IMR-90 (cell line): ENCODE measurements at places on chromosomes 3 and 15.

DNA sequence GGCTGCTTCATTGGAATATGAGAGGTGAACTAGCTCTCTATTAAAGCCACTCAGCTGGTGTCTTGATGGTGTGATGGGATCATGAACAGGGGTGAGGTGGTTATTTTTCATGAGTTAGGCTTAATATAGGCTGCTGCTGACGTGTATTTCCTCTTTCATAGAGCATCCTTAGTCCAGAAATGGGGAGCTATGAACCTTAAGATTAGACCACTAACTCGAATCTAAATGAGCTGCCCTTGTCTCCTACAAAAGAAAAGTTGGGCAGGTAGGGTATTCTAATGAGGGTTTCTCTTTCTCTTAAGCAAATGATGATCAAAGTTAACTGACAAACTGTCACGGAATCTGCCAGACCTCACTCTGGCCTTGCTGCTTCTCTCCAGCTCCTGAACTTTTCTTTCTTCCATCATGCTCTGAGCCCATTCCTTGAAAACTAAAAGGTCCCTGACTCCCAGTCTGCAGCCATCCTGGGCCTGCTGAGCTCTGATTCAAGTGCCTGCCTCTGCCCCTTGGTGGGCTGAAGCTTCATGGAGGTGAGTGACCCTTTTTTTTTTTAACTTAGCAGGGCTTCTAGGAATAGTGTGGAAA lies at the start of gene TRIM69:
TSS of gene TRIM69 (plus strand) at position 348 of the 585 bp plus-strand sequence. CDS start at position 525, 177 bp downstream.
- DNase-seq: no peak
- H3K4me3 ChIP-seq: no peak within 1 kb of the TSS
- no peak within 1 kb of the TSS for H3K27ac ChIP-seq
- no peaks in the 10 kb centered on the region for H3K27me3 ChIP-seq
- H3K4me1 ChIP-seq: peaks cover 6% of the 10 kb centered on the region

DNA sequence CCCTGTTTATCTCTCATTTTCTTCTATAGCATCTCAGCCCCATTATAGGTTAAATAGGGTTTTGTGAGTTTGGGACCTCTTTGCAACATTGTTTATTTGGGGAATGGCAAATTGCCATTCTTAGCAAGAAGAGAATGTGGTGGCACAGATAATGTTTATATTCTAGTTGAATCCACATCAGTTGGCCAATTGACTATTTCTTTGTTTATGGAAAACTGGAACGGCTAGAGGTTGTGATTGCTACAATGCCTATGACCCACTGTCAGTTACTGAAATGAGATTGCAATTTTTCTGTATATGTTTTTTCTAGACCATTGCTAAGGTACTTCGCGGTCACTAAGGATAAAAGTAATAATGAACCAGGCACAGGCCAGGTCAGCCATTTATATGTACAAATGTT lies 44.6 kb upstream of the CFAP20DC start:
- no peak for DNase-seq
- H3K27ac ChIP-seq: no peak overlapping the region
- no peaks in the 10 kb centered on the region for H3K36me3 ChIP-seq
- H3K4me3 ChIP-seq: no peak overlapping the region
- no peaks in the 10 kb centered on the region for H3K27me3 ChIP-seq

GRCh38 chr3:113741086-113741485 lies 5.0 kb downstream of the NAA50 start:
- no peak for DNase-seq
- H3K4me1 ChIP-seq: peaks cover 8% of the 10 kb centered on the region
- H3K27ac ChIP-seq: no peak overlapping the region
- no peak overlapping the region for H3K4me3 ChIP-seq
- H3K27me3 ChIP-seq: no peaks in the 10 kb centered on the region

DNA sequence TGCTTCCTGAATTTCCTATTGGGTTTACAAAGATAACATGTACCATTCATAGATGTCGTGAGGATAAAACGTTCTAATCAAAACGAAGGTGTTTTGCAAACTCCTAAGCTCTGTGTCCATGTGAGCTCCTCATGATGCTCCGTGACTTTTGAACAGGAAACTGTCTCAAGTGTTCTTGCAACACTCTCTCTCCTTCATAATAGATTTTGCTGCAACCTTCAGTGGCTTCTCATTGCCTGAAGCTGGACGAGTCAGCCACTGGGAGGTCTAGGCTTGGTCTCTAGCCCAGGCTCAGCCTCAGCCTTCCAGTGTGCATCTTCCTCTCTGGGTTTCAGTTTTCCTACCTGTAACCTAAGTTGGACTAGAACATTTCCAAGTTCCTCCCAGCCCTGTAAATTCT lies 18.7 kb upstream of the BCL2A1 start:
- no peaks in the 10 kb centered on the region for H3K4me1 ChIP-seq
- no peaks in the 10 kb centered on the region; the same call in 1 of the 2 replicates for H3K27me3 ChIP-seq
- H3K36me3 ChIP-seq: no peaks in the 10 kb centered on the region
- peak; percentile 49 for DNase-seq
- H3K4me3 ChIP-seq: no peak overlapping the region

- H3K36me3 ChIP-seq: no peaks in the 10 kb centered on the region
- H3K27ac ChIP-seq: no peak overlapping the region
- peaks cover 5% of the 10 kb centered on the region; the same call in 1 of the 2 replicates for H3K4me1 ChIP-seq
- peaks cover 21% of the 10 kb centered on the region for H3K27me3 ChIP-seq
- DNase-seq: no peak
Measured at GRCh38 chr3:184656458-184656828, 55.4 kb downstream of the MAGEF1 start.

GRCh38 chr15:72858205-72858604 lies 74.6 kb upstream of the ADPGK start:
- no peak for DNase-seq
- H3K4me3 ChIP-seq: no peak overlapping the region
- no peaks in the 10 kb centered on the region for H3K36me3 ChIP-seq
- H3K4me1 ChIP-seq: no peaks in the 10 kb centered on the region
- peaks cover 13% of the 10 kb centered on the region for H3K27me3 ChIP-seq

GRCh38 chr15:70741677-70742293 lies 21.6 kb downstream of the UACA start:
- H3K27me3 ChIP-seq: no peaks in the 10 kb centered on the region
- no peak overlapping the region for H3K4me3 ChIP-seq
- H3K4me1 ChIP-seq: peaks cover 7% of the 10 kb centered on the region
- no peaks in the 10 kb centered on the region; the same call in 1 of the 2 replicates for H3K36me3 ChIP-seq
- no peak overlapping the region for H3K27ac ChIP-seq
- DNase-seq: peak; percentile 65

GRCh38 chr3:71956069-71956340 lies 171.1 kb upstream of the PROK2 start:
- H3K27me3 ChIP-seq: peaks cover 15% of the 10 kb centered on the region
- DNase-seq: no peak
- H3K4me1 ChIP-seq: no peaks in the 10 kb centered on the region
- no peak overlapping the region for H3K4me3 ChIP-seq
- H3K36me3 ChIP-seq: no peaks in the 10 kb centered on the region
- H3K27ac ChIP-seq: no peak overlapping the region

GRCh38 chr15:76752549-76752948 lies 152.6 kb downstream of the SCAPER start:
- no peak overlapping the region for H3K27ac ChIP-seq
- H3K4me1 ChIP-seq: no peaks in the 10 kb centered on the region
- H3K36me3 ChIP-seq: 0 out of 2 replicates have a peak, but pooled peaks cover 1% of the 10 kb centered on the region
- H3K27me3 ChIP-seq: no peaks in the 10 kb centered on the region

GRCh38 chr15:77564341-77564740 lies 68.4 kb downstream of the LINGO1 start:
- no peak for DNase-seq
- H3K27ac ChIP-seq: no peak overlapping the region
- peaks cover 31% of the 10 kb centered on the region for H3K27me3 ChIP-seq
- H3K36me3 ChIP-seq: no peaks in the 10 kb centered on the region

GRCh38 chr3:32882189-32882588 lies 64.4 kb downstream of the TRIM71 start:
- peaks cover 21% of the 10 kb centered on the region for H3K27me3 ChIP-seq
- no peaks in the 10 kb centered on the region for H3K4me1 ChIP-seq
- no peak overlapping the region for H3K27ac ChIP-seq
- H3K36me3 ChIP-seq: no peaks in the 10 kb centered on the region
- H3K4me3 ChIP-seq: no peak overlapping the region
- no peak for DNase-seq

GRCh38 chr15:44219073-44219472 lies 24.0 kb upstream of the FRMD5 start:
- H3K4me1 ChIP-seq: 0 out of 2 replicates have a peak, but pooled peaks cover 2% of the 10 kb centered on the region
- H3K27ac ChIP-seq: no peak overlapping the region
- H3K36me3 ChIP-seq: no peaks in the 10 kb centered on the region
- no peaks in the 10 kb centered on the region for H3K27me3 ChIP-seq

- H3K4me3 ChIP-seq: no peak overlapping the region
- H3K27me3 ChIP-seq: peaks cover 9% of the 10 kb centered on the region
- no peaks in the 10 kb centered on the region for H3K4me1 ChIP-seq
- no peak for DNase-seq
- H3K36me3 ChIP-seq: no peaks in the 10 kb centered on the region
- no peak overlapping the region for H3K27ac ChIP-seq
Measured at GRCh38 chr3:138461896-138462295, 27.5 kb downstream of the ESYT3 start.

GRCh38 chr3:53750253-53751210 lies 95.7 kb downstream of the CHDH start:
- H3K27me3 ChIP-seq: no peaks in the 10 kb centered on the region; the same call in 1 of the 2 replicates
- H3K4me3 ChIP-seq: no peak overlapping the region
- no peaks in the 10 kb centered on the region for H3K4me1 ChIP-seq

GRCh38 chr3:177589911-177590381 lies 392.7 kb upstream of the TBL1XR1 start:
- peaks cover 11% of the 10 kb centered on the region; the same call in 1 of the 2 replicates for H3K4me1 ChIP-seq
- H3K27me3 ChIP-seq: no peaks in the 10 kb centered on the region
- DNase-seq: peak; percentile 93
- H3K27ac ChIP-seq: no peak overlapping the region

GRCh38 chr3:154794391-154794790 lies 285.7 kb upstream of the MME start:
- H3K4me3 ChIP-seq: no peak overlapping the region
- peaks cover 7% of the 10 kb centered on the region for H3K4me1 ChIP-seq
- no peak for DNase-seq
- H3K27me3 ChIP-seq: no peaks in the 10 kb centered on the region
- H3K27ac ChIP-seq: no peak overlapping the region; the same call in 1 of the 2 replicates

- no peak overlapping the region for H3K4me3 ChIP-seq
- peaks cover 23% of the 10 kb centered on the region for H3K36me3 ChIP-seq
- H3K27me3 ChIP-seq: no peaks in the 10 kb centered on the region
- H3K27ac ChIP-seq: no peak overlapping the region
Measured at GRCh38 chr15:77464129-77464865, 43.6 kb downstream of the HMG20A start.

GRCh38 chr3:127387556-127388153 lies 99.8 kb upstream of the PRR20G start:
- H3K4me3 ChIP-seq: no peak overlapping the region
- H3K4me1 ChIP-seq: no peaks in the 10 kb centered on the region
- H3K27ac ChIP-seq: no peak overlapping the region
- no peaks in the 10 kb centered on the region for H3K36me3 ChIP-seq

GRCh38 chr3:99780749-99781148 lies 36.9 kb upstream of the CMSS1 start:
- no peaks in the 10 kb centered on the region; the same call in 1 of the 2 replicates for H3K36me3 ChIP-seq
- H3K4me3 ChIP-seq: no peak overlapping the region
- no peak for DNase-seq
- H3K27me3 ChIP-seq: no peaks in the 10 kb centered on the region

GRCh38 chr3:150317469-150317868 lies 90.6 kb upstream of the TSC22D2 start:
- H3K4me1 ChIP-seq: peaks cover 7% of the 10 kb centered on the region
- no peaks in the 10 kb centered on the region for H3K27me3 ChIP-seq
- no peak for DNase-seq
- no peak overlapping the region for H3K4me3 ChIP-seq

DNA sequence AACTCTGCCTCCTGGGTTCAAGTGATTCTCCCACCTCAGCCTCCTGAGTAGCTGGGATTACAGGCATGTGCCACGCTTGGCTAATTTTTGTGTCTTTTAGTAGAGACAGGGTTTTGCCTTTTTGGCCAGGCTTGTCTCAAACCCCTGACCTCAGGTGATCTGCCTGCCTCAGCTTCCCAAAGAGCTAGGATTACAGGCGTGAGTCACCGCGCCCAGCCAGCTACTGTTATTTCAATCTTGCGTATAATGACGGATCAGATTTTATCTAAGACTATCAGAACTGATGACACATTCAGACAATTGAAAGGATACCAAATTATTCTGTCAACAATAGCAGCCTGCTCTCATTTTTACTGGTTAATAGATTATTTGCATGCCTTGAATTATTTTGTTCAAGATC lies 612.2 kb downstream of the ZIC1 start:
- no peaks in the 10 kb centered on the region for H3K36me3 ChIP-seq
- DNase-seq: no peak
- no peak overlapping the region for H3K27ac ChIP-seq
- H3K4me1 ChIP-seq: no peaks in the 10 kb centered on the region
- H3K27me3 ChIP-seq: no peaks in the 10 kb centered on the region
- H3K4me3 ChIP-seq: no peak overlapping the region

DNA sequence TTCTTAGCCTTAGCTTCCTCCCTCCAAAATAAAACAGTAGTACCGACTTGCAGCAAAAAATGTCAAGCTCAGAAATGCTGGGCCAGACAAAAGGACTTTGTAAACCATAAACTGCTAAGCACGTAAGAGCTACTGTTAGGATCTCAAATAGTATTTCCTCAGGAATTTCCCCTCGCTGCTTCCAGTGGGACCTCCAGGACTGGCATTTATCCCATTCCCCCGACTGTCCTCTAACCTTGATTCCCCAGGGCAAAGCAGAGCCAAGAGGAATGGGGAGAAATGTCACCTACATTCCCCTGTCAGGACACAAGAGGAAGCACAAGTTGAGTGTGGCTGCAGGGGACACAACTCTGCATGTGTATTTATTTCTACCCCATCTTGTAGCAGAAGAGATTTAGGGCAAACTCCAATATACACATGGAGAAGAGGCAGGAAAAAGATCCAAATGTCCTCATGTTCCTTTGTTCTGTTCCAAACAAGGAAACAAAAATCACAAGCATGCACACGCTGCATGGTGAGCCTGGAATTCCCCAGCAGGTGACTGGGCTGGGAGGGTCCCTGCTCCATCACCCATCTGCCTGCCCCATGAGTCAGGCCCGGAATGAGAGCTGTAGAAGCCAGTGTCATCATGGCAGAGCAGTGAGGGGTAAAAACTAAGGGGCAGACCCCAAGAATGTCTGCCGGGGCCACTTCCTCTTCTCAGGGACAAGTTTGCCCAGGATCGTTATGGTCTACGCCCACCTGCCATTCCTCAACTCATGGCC lies 4.2 kb downstream of the STOML1 start:
- H3K27me3 ChIP-seq: no peaks in the 10 kb centered on the region
- H3K27ac ChIP-seq: no peak overlapping the region
- DNase-seq: peak; percentile 71
- peaks cover 46% of the 10 kb centered on the region for H3K4me1 ChIP-seq
- H3K36me3 ChIP-seq: no peaks in the 10 kb centered on the region
- H3K4me3 ChIP-seq: no peak overlapping the region

- H3K27ac ChIP-seq: no peak overlapping the region
- peaks cover 2% of the 10 kb centered on the region; the same call in 1 of the 2 replicates for H3K4me1 ChIP-seq
- H3K27me3 ChIP-seq: no peaks in the 10 kb centered on the region
- H3K36me3 ChIP-seq: peaks cover 7% of the 10 kb centered on the region
- DNase-seq: no peak
Measured at GRCh38 chr3:150631515-150632221, 28.5 kb downstream of the SELENOT start.

DNA sequence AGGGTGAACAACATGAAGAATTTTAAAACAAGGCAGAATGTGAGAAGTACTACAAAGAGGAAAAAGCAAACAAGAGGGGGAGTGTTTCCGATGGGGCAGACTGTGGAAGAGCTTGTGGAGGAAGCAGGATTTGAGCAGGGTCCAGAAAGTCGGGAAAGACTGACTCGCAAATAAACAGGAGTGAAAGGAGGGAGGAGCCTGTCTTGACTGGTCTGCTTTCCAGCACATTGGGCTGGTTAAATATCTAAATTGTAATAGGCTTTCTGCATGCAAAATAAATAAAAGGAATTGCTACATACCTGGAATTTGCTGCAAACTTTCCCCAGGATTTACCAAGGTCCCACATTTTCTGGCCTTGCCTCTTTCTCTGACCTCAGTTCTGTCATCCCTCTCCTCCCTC lies 132.1 kb downstream of the RORA start:
- no peaks in the 10 kb centered on the region; the same call in none of the 2 replicates for H3K27me3 ChIP-seq
- no peak overlapping the region for H3K4me3 ChIP-seq
- no peak overlapping the region for H3K27ac ChIP-seq
- DNase-seq: no peak
- H3K36me3 ChIP-seq: no peaks in the 10 kb centered on the region
